IPS DF 19.7 (cell line): ENCODE measurements at places on chromosomes 4 and X.

DNA sequence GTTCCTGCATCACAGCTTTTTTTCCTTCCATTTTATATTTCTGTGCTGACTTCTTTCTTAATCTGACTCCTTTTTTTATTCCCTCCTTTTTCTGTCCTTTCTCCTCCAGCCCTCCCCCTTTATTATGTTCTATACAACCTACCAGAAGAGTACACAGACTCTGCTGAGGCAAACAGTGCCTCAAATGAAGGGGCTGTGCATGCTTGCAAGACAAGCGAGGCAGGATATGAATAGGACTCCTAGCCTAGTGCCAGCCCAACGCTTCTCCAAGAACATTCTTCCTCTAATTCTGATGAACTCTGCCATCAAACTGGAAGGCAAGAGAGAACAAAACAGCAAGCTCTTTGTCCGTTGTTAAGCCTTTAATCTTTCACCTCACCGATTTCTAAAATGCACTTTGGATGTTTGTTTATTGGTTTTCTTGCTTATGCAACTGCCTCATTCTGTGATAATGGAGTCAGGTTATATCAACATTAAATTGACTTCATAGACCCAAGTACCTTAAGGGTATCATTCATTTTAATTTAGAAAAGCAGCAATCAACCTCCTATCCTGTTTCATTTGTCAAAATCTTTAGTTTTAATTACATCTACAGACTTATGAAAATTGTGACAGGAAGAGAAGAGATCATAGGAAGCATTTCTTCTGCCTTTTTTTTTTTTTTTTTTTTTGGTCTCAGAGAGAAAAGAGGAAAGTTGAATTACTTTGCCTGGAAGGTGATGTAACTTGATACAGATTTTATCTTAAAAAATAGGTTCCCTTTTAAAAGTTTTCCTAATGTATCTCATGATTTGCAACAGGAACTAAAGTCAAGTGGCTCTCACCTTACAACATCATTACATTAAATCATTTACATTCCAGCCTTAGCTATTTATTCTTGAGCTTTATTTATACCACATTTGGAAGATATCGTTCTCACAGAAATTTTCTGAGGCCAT, 284.7 kb upstream of the FTHL17 start:
- no peak for DNase-seq

DNA sequence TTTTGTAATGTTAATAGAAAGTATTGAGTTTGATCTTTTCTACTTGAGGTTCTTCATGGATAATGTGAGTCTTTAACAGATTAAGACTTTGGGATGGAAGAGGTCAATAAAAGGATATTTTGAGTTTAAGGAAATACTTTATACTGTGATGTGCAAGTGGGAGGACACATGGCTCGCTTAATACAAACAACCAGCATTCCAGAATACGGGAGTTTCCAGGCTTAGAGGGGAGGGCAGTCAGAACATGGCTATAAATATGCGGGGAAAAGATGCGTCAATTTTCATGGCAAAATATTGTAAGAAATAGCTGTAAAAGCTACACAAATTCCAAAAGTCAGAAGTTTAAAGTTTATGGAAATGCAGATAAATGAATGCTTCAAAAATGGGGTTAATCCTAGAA, 192.3 kb downstream of the AASDH start:
- no peak for DNase-seq

DNA sequence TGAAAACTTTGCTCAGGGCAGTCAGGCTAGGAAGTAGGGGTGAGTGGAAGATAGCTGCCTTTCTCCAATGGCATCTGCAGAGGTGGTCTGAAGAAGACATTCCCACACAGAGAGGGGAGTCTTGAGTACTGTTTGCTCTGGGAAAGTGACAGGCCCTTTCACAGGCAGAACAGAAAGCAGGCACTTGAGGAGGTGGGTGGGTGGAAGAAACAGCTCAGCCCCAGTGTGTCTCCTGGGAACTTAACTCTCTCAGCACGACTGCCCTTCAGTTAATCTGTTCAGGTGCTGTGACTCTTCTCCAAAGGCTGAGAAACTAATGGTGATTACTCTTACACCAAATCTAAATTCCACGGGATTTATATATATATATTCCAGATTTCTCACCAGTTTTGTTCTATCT, 28.3 kb downstream of the ENOPH1 start:
- no peak for DNase-seq

- no peak for DNase-seq
These were observed 1.8 kb downstream of the SFRP2 start for GRCh38 chr4:153787061-153787560.
